ENCODE measurements at places on chromosomes 11 and 22.

DNA sequence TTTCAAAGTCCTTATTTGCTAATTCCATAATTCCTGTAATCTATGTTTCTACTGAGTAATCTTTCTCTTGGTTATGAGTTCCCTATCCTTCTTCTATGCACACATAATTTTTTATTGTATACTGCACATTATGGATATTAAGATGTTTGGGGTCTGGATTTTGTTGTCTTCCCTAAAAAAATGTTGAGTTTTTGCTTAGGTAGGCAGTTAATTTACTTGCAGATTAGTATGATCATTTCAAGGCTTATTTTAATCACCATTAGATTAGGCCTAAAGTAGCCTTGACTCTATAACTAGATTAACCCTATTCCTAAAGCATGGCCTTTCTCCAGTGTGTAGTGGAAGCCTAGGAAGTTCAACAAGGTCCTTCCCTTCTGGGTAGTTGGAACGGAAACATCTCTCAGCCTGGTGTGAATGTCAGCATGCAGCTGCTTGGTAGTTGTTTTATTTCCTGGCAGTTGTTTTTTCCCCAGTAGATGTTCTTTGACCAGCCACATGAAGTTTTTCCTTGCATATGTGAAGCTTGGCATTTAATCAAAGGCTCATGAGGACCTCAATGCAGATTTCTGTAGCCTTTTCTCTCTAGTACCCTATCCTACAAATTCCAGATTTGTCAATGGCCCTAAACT is 419.3 kb upstream of the NARS2 start:
- no peak for DNase-seq

DNA sequence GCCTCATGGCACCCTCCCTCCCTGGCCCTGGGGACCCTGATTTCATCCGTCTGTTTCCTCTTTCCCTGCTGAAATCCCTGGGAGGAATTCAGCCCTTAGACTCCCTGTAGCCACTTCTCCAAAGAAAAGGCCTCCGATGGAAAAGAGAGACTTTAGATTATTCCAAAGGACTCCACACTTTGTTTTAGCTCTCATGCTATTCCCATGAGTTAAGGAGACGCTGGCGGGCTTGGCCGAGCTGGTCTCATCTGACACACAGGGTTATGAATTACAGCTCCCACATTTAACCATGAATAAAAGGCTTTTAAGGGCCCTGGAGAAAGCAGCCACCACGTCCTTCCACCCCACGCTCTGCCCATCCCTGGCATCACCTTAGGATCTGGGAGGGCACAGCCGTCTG is 57.0 kb downstream of the ANO1 start:
- no peak for DNase-seq

- DNase-seq, result no peak
Observed at GRCh38 chr11:35257281-35257680, 118.3 kb downstream of the CD44 start.

- no peak for DNase-seq
Observed at GRCh38 chr11:67482275-67482826, 475 bp upstream of the AIP start.

DNA sequence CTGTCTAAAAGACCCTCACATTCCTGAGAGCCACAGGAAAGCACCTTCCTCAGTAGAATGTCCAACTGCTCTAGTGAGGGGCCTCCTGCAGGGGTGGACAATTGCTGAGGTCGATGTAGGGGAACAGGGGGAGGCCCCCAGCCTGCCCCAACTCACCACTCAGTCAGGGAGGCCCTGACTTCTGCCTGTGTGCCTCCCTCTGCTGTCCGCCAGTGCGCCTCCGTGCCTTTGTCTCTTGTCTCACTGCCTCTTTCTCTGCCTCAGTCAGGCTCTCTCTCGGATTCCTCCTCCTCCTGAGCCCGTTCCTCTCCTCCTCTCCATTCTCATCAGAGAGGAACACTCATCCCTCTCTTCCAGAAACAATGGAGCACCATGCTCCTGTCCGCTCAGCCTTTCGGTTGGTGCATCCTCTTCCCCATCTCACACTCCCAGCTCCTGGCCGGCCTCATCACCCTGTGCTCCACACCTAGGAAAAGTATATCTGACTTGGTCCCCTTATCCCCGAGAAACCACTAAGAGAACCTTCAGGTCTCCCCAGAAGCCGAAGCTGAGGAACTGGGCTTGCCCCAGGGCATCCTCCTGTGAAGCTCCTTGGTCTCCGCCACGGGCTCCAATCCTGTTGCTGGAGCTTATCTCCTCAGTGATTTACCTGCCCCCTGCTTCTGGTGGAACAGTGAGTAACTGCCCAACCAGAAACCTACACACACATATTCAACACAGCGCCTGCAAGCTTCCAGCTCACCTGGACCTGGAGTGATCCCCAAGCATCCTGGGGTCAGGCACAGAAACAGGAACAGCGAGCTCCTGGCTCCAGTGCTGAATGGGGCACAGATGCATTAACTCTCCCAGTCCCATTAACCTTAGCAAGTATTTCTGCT is 2.3 kb downstream of the B3GAT1 start:
- DNase-seq, result no peak

DNA sequence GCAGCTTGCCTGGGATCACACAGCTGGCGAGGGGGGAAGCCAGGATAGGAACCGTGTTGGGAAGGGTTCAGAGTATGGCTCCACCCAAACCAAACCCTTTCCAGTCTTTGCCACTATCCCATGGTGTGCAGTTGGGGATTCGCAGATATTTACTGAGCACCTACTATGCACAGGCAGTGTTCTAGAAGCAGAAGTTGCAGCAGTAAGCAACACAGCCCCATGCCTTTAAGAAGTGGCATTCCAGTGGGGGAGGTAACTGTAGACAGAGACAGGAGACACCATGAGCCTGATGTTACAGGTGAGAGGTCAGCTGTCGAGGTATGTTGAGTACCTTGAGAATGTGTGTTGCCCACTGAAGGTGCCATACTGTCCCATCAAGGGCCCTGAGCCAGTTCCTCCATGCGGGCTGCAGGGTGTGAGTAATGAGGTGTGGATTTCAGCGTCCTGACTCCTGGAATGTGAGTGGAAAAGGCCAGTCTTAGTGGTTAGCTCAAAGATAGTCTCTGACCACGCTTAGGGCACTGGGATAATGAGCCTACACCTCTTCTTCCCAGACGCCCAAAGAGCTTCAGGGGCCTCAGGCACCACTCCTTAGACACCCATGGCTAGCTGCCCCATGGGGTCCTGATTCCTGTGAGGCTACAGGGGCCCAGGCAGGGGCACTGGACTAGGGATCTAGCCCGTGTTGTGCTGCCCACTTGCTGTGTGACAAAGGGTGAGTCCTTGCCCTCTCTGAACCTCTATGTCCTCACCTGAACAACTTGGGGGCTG is 71.8 kb upstream of the TP53I11 start:
- no peak for DNase-seq

- DNase-seq, result no peak
Observed at GRCh38 chr11:10680956-10681487, 12.5 kb downstream of the IRAG1 start.

- DNase-seq, result no peak
Observed at GRCh38 chr11:20097319-20098221, 62.7 kb downstream of the DBX1 start.

- no peak for DNase-seq
Observed at GRCh38 chr22:27785831-27786230, 15.7 kb downstream of the MN1 start.

DNA sequence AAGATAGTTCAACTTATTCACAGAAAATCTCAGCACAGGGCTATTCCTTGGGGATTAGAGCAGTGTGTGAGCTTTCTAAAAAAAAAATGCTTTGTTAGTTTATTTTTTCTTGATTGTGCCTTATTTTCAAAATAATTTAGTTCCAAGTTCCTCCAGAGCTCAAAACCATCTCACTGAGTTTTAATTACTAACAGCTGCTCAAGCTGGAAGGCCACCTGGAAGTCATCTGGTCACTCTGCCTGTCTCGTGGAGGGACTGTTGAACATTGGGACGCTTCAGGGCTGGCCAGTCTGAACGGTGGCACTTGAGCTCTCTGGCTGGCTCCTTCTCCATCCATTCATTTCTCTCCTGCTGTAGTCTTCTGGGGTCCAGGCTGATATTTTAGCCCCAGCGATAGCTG is 4.0 kb downstream of the OR51E1 start:
- DNase-seq, result no peak

GRCh38 chr22:42817556-42817955 is 39.5 kb downstream of the ARFGAP3 start:
- DNase-seq, result no peak

DNA sequence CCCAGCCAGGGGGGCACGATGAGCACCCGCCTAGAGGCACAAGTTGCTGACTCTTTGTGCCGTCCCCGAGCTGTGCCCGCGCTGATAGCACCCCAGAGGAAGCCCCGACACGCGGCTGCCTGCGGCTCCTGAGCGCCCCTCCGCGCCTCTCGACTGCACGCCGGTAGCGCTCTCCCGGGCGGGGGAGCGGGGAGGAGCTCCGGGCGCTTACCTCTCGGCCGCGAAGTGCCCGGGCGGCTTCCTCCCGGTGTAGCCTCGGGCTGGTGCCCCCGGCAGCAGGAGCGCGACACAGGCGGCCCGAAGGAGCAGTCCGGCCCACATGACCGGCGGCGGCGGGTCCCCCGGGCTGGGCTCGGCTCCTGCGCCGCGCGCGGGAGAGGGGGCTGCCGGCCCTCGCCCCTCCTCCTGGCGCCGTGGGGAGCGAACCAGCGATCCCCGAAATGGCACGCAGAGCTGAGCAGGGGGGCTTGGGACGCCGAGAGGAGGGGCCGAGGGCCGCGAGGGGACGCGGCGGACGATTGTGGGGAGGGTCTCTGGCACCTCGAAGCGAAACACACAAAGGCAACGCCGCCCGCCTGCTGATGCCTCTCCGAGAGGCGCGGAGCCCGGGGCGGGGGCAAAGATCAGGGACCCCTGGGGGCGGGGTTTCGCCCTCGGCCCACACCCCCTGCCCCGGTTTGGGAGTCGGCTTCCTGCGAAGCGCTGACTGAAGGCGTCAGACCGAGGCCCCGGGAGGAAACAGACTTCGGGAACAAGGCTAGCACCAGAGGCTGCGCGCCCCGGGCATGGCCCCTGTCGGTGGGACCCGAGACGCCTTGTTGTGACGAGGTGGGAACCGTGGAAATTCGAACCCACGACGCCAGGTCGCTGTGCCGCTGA is at the start of gene VWCE:
Gene VWCE, minus strand, starts transcription at position 600 of the 879 bp plus-strand sequence. Its CDS starts 279 bp downstream, at position 321.
- peak; percentile 37 for DNase-seq

GRCh38 chr11:128398517-128399250 is 188.7 kb downstream of the ETS1 start:
- DNase-seq, result no peak

- DNase-seq, result no peak
Observed at GRCh38 chr11:77058900-77059299, 7.9 kb upstream of the CAPN5 start.

- DNase-seq, result no peak
Observed at GRCh38 chr22:37844904-37845329, 783 bp upstream of the ANKRD54 start.

- DNase-seq, result no peak
Observed at GRCh38 chr11:101759771-101760450, 154.9 kb upstream of the CEP126 start.

GRCh38 chr11:13338019-13338426 is 60.4 kb downstream of the BMAL1 start:
- DNase-seq, result no peak

DNA sequence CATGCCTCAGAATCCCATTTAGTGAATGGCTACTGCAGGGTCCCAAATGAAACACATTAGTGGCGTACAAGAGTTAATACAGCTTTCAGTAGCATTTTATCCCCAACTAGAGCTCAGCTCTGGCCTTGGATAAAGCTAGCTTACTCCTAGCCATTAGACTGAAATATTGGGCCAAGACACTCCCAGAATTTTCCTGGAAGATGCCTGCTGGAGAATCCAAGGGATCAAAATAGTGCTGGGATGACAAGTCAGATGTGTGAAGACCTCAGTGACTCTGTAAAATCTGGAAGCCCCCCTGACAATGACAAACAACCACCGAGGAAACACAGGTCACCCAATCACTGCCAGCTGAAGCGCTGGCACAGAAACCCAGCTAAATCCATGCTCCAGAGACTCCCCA is 303.1 kb upstream of the SORL1-AS1 start:
- DNase-seq, result no peak

- DNase-seq, result no peak
Observed at GRCh38 chr11:133747409-133747808, 97.9 kb downstream of the SPATA19 start.

DNA sequence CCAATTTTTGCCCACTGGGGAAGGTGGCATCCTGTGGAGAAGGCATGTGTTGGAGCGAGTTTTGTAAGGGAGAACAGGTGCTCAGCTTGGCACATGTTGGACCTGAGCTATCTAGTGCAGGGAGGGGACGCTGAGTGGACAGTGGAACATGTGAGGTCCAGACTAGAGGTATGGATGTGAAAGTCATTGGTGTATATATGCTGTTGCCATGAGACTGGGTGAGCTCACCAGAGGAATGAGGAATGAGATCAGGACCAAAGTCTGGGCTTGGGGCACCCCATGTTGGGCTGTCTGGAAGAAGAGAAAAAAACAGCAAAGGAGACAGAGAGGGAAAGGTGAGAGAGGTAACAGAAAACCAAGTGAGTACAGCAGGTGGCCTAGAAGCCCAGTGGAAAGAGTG is 12.3 kb upstream of the SYT7 start:
- no peak for DNase-seq

DNA sequence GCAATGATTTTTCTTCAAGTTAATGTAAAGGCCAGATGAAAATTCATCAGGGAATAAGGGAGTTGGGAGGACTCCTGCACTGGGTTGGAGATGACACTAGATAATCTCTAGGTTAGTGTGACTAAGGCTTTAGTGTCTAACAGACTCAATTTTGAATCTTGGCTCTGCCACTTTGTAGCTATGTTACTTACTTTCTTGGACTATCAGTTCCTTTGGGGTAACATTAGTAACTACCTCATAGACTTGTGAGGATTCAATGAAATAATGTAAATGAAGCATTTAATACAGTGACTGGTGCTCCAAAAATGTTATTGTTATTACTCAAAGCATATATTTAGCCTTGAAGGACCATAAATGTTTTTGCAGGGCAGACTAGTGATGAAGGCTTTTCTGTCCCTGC is 9.6 kb upstream of the CCDC89 start:
- no peak for DNase-seq

DNA sequence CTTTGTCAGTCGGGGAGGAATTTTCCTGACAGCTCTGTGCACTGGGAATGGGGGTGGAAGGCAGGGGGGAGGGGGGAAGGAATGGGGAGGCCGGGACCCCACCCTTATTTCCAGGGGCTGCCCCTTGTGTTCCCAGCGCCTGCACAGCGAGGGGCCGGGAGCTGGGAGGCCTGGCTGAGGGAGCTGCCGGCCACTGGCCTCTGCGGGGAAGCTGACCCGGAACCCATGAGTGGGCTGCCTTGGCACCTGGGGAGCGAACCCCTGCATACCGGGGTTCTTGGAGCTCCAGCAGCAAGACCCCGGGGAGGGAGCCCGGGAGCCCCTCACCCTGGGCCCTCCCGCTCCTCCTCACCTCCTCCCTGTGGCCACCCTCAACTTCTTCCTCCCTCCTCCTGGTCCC is 3.5 kb downstream of the H19 start:
- DNase-seq, result no peak

Data from stimulated activated CD8-positive, alpha-beta memory T cell treated with anti-CD3 and anti-CD28 coated beads, Interleukin-7, amount 100 ng/mL, for 4 hours (primary cell).